ENCODE measurements at places on chromosomes 7 and 10. TPM values are rescaled to one million over a fixed set of nuclear protein-coding genes. Genes with fewer than 3 reads are reported as not detected.
A peak's percentile ranks its signal among the peaks of the same experiment; 100 is the strongest.

DNA sequence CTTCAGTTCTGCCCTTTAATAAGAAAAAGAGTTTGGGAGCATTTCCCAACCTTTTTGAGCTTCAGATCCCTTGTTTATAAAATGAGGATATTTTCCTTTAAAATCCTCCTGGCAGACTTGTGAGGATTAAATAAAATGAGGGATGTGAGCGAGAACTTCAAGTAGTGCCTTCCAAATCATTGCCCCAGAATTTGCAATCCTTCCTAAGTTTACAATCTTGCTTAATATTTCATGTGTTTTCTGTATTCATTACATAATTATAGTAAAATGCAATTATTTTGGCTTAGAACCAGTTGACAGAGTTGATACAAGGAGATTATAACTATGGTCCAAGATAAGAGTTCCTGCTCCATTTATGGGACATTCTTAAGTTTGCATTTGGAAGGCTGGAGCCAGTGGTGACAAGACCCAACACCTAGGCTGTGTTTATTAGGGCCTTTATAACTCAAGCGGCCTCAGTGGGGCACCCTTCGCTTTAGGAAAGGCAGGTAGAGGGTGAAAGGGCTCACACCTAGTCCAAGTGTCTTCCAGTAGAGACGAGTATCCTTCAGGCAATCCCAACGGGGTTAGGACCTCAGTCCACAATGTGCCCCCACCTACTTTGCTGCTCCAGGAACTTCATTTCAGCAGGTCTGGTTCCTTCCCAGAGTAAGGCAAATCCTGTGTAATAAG is 317.5 kb downstream of the WDR11 start:
- DNase-seq = no peak
- H3K4me1 ChIP-seq = no peaks in the 10 kb centered on the region
- H3K4me3 ChIP-seq = no peak overlapping the region
- no peak overlapping the region for H3K27ac ChIP-seq

DNA sequence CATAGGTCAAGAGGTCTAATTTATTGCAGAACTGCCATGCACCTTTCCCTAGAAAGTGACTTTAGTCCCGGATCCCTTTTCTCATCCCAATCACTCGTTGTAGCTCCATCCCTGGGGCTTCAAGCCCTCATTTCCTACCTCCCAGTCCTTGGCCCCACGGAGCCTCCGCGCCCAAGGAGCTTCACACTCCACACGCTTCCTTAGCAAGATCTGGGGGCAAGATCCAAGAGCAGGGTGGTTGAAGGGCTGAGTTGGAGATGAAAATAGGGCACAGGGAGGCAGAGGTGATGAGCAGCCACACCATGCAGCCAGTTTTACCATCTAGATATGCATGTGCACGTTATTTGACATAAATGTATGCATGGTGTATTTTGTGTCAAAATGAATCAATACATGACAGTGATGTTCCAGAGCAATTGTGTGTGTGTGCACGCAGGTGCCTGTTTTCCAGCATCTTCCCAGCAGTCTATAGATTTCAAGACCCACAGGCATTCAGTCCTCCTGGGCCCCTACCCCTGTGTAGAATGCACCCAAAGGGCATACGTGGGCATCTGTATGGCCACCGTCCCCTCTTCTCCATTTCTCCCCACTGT is 6.0 kb upstream of the TRPV6 start:
- no peak overlapping the region for H3K4me3 ChIP-seq
- no peak for DNase-seq
- H3K4me1 ChIP-seq = no peaks in the 10 kb centered on the region
- H3K27ac ChIP-seq = no peak overlapping the region
- H3K36me3 ChIP-seq = no peaks in the 10 kb centered on the region

SLC39A12 gene
- not detected for total RNA-seq

STK31 gene
- total RNA-seq = 1.0 TPM

DNA sequence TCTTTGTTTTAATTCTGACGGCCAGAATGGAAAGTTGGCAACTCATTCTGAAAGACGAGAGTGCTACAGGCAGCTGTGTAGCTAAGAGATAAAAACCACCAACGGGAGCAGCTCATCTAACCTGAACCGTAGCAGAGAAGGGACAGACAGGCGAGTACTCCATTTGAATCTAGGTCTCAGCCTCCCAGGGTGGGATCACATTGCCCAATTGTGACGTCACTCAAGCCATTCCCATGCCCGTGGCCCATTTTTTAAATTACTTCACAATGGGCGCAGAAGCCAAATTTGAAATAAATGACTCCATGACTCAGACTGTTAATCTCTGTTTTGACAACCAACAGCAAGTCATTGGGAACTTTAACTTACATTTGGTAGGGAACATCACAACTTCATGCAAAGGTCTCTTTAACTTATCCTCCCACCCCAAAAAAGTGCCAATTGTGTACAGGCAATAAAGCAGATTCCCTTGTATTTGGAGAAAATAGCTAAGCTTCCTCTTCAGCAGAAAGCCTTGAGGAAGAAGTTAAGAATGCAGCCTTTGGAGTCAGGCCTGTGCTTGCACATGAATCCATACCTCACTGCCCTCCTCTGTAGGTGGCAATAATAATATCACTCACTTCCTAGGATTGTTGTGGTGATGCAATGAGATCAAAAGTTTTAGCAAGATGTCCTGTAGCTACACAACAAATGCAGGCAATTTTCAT is 93.2 kb upstream of the KIF5B start:
- no peaks in the 10 kb centered on the region for H3K36me3 ChIP-seq
- no peaks in the 10 kb centered on the region for H3K27me3 ChIP-seq
- H3K4me3 ChIP-seq = no peak overlapping the region
- H3K4me1 ChIP-seq = no peaks in the 10 kb centered on the region

GRCh38 chr10:83371696-83372490 is 767.4 kb upstream of the GHITM start:
- H3K27ac ChIP-seq = no peak overlapping the region
- no peak for DNase-seq
- no peak overlapping the region for H3K4me3 ChIP-seq
- no peaks in the 10 kb centered on the region for H3K36me3 ChIP-seq

- H3K36me3 ChIP-seq = peaks cover 6% of the 10 kb centered on the region
- DNase-seq = no peak
- no peak overlapping the region for H3K27ac ChIP-seq
Observed at GRCh38 chr10:70051848-70052247, 798 bp upstream of the MACROH2A2 start.

DNA sequence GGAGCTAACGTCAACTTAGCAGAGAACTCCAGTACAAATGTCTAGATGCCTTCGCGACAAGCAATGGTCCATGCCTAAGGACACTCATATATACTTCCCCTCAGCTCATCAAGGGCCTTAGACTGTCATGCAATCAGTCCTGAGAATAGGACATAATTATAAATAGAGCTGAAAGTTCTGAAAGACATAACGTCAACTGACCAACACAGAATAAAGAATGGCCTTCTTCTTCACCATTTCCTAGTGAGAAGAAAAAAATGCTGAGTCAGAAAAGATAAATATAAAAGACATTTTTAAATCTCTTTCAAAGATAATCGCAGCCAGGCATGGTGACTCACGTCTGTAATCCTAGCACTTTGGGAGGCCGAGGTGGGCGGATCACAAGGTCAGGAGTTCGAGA is 83.2 kb downstream of the ARMH3 start:
- no peak overlapping the region for H3K27ac ChIP-seq
- no peak overlapping the region for H3K4me3 ChIP-seq
- DNase-seq = no peak
- no peaks in the 10 kb centered on the region for H3K4me1 ChIP-seq

ATG9B gene
- 0.98 TPM for total RNA-seq

DNA sequence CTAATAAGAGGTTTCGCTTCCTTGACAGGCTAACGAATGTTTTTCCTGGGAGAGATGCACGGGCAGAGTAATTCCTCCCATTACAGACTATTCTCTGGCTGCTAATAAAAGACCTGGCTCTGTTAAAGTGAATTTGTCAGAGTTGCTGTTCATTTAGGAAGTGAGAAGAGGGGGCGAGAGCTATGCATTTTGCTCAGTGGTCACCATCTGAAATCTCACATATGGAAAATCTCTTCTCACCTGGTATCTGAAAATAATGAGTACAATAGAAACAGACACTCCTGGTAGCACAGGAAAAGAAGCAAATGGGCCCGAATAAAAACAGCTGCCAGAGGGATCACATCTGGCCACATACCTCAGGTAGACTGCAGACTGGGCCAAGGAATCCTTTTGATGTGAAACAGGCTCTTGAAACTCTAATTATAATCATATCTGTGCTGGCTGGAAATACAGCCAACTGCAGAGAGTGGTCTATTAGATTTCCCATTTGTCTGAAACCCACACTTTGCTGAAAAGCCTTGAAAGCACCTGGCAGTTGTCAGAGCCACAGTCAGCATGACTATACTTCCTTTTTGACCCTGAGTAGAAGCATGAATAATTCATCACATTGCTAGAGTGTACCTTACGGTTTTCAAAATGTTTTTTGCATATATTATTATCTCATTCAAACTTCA is 33.6 kb downstream of the AOAH start:
- H3K4me3 ChIP-seq = no peak overlapping the region
- no peak for DNase-seq
- H3K36me3 ChIP-seq = no peaks in the 10 kb centered on the region
- H3K27me3 ChIP-seq = no peaks in the 10 kb centered on the region
- H3K4me1 ChIP-seq = no peaks in the 10 kb centered on the region

BTBD16 gene
- total RNA-seq = 0.82 TPM

SERPINE1 gene
- 370 TPM for total RNA-seq

GNG11 gene
- 7.0 TPM for total RNA-seq

DNA sequence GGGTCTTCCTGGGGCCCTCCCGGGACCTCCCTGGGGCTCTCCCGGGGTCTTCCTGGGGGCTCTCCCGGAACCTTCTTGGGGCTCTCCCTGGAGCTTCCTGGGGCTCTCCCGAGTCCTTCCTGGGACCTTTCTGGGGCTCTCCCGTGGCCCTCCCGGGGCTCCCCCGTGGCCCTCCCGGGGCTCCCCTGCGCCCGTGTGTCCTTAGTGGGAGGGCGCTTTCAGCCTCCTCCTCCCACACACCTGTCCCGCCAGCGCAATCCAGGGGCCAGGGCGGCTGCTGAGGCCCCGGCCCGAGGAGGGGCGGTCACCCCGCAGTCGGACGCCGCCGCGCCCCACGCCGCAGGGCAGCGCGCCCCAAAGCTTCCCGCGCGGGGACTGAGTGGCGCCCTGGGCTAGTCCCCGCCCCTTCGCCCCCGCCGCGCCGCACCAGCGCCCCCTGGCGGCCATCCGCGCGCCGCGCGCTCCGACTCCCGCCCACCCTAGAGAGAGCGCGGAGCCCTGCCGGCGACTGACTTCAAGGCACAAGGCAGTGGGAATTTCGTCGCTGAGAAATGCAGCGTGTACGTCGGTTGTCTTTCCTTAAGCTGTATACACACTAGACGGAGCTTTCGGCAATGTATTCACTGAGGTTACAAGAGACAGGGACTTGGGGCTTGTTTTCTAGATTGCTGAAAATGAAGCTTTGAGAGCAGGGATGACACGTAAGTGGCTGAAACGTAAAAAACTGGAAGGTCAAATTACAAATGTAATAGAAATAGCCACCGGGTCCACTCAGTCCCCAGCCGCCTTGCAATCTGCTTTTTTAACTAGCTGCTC is 47.1 kb downstream of the INSIG1 start:
- H3K36me3 ChIP-seq = no peaks in the 10 kb centered on the region
- H3K27me3 ChIP-seq = no peaks in the 10 kb centered on the region
- peaks cover 6% of the 10 kb centered on the region for H3K4me1 ChIP-seq
- DNase-seq = peak; percentile 46

DNA sequence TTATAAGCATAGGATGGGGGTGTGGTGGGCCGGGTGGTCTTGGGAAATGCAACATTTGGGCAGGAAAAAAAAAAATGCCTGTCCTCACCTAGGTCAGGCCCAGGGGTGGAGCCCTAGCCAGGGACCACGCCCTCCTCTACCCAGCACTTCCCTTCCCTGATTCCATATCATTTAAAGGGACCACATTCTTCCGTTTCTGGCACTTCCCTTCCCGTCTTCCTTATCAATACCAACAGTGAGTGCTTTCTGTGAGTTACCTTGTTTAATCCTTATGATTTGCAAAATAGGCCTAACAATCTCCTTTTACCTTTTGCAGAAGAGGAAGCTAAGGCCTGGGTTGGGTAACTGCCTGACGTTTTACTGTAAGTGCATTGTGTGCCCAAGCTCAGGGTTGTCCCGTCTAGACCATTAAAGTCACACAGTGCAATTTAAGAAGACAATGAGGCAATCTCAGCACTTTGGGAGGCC is 16.7 kb upstream of the C10orf95 start:
- no peaks in the 10 kb centered on the region for H3K36me3 ChIP-seq
- H3K4me3 ChIP-seq = no peak overlapping the region
- H3K27me3 ChIP-seq = no peaks in the 10 kb centered on the region
- peaks cover 7% of the 10 kb centered on the region for H3K4me1 ChIP-seq
- no peak for DNase-seq

Data from Panc1 (cell line).